ENCODE measurements at places on chromosomes 4 and X. TPM values are rescaled to one million over a fixed set of nuclear protein-coding genes. Genes with fewer than 3 reads are reported as not detected.
A peak's percentile ranks its signal among the peaks of the same experiment; 100 is the strongest.

KLHL4 gene
- total RNA-seq = 1.5 TPM

F9 gene
- total RNA-seq = not detected

OCIAD1 gene
- 173 TPM for total RNA-seq

SLC9A7 gene
- 55.0 TPM for total RNA-seq

SSX4 gene
- total RNA-seq = not detected

NAT8L gene
- 0.05 TPM for total RNA-seq

FOXR2 gene
- not detected for total RNA-seq

GRCh38 chr4:158729716-158730559, 6.7 kb upstream of the PPID start:
- peak; percentile 66 for DNase-seq

- DNase-seq = no peak
Observed at GRCh38 chr4:120304801-120305200, 238.2 kb upstream of the MAD2L1 start.

- no peak for DNase-seq
Observed at GRCh38 chr4:2931512-2932301, 31.5 kb downstream of the NOP14 start.

- DNase-seq = peak; percentile 88
Observed at GRCh38 chrX:37921758-37922157, 74.4 kb upstream of the DYNLT3 start.

DNA sequence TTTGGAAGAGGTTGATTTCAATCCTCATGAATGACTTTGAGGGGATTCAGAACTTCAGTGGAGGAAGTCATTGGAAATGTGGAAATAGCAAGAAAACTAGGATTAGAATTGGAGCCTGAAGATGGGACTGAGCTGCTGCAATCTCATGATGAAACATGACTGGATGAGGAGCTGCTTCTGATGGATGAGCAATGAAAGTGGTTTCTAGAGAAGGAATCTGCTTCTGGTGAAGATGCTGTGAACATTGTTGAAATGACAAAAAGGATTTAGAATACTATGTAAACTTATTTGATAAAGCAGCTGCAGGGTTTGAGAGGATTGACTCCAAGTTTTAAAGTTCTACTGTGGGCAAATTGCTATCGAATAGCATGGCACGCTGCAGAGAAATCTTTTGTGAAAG, 27.1 kb downstream of the EVC start:
- no peak for DNase-seq

DNA sequence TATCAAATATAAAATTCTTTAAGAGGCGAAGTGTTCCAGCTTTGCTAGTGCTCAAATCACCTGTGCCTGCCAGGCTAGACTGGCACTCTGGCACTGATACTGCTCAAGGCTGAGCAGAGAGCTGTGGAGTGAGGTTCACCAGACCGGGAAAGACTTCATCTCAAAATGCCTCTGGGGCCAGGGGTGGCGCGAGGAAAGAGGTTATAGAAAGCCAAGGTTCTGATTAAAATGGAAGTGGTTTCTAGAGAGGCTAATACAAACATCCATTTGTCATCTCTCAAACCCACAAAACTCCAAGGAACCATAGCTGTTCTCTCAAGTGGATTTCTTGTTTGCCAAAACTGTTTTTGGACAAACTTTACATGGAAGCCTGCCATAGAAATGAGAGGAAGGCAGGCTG, 41.5 kb downstream of the F11 start:
- no peak for DNase-seq

DNA sequence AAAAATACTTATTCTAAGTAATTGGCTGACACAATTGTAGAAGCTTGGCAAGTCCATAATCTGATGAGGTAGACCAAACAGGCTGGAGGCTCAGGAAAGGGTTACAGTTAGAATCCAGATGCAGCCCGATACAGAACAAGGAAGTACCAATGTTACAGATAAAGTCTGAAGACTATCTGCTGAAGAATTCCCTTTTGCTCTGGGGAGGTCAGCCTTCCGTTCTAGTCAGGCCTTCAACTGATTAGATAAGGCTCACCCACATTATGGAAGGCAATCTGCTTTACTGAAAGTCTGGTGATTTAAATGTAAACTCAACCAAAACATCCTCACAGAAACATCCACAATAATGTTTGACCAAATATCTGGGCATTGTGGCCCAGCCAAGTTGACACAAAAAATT, 7.4 kb upstream of the DYNLT3 start:
- DNase-seq = no peak

DNA sequence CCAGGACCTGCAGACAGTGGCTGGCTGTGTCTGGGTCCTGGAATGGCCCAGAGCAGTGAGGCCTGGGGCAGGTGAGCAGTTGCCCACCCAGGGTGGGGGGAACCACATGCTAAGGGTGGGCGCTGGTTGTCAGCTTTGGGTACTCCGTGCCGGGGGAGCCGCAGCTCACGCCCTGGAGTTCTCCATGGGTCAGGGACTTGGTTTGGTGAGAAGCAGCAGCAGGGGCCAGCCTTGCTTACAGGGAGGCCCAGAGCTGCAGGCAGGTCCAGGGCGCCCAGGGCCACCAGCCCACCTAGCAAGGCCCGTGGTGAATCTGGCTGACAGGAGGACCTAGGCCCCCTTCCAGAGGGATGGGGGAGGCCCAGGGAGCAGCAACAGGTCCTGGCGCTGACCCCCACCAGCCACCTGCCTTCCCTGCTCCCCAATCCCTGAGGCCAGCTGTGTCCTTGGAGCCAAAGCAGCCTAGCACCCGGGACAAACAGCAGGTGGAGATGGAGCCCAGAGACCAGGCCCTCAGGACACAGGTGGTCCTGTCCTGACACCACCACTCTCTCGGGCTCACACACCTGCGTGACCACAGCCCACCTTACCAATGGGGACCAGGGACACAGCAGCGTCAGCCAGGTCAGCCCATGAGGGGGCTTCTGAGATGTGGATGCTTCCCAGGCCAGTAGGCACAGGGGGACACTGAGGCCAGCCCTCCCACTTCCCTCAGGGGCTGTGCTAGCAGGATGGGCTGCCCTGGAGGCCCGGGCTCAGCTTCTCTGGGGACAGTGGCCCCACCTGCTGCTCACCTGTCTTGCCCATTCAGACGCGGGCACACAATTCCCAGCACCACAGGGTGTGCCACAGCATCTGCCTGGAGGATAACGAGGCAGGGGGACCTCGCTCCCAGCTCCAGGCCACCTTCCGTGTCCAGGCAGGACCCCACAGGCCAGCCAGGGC, 3.5 kb downstream of the MXD4 start:
- DNase-seq = no peak

GRCh38 chr4:32163125-32163524, 1443.0 kb downstream of the PCDH7 start:
- no peak for DNase-seq

DNA sequence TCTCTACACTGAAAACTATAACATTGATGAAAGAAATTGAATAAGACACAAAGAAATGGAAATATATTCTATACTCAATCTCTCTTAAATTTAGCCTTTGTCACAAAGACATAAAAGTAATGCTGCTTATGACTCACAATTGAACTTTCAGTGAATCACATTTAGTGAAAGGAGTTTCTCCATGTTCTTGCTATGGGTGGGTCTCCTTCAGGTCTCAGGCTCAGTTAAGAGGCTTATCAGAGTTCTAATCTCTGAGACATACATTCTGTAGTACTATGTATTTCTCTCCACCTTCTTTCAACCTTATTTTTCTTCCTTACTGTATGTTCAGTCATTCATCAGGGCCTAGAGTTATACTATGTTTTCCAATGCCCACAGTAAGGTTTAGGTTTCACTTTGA, 220.9 kb downstream of the DTHD1 start:
- no peak for DNase-seq

GRCh38 chr4:143355540-143356217, 19.0 kb downstream of the GAB1 start:
- DNase-seq = peak; percentile 21

- peak; percentile 28 for DNase-seq
Observed at GRCh38 chr4:151458148-151458547, 49.2 kb downstream of the FHIP1A start.

DNA sequence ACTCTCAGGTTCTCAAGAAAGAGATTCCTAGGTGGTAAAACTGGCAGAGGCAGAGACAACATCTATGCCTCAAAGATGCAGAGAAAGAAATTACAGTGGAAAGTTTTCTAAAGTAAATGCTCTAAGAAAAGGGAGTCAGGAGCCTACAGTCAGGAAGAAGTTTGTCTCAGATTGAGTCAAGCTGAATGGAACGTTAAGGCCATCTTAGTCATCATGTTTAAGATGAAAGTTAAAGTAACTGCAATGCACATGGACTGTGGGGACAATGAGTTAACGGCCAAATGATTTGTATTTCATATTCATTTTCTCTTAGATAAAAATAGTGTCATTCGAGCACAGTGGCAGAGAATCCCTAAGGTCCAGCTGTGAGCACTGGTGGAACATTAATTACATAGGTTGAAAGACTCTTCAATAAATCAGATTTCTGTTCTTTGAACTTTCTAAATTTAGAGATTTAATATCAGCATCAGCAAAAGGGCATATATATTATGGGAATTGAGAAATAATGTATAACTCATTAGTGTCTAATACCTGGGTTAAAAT, 384.6 kb downstream of the DTHD1 start:
- no peak for DNase-seq

GRCh38 chr4:22237155-22237751, 278.6 kb downstream of the ADGRA3 start:
- peak; percentile 10 for DNase-seq

DNA sequence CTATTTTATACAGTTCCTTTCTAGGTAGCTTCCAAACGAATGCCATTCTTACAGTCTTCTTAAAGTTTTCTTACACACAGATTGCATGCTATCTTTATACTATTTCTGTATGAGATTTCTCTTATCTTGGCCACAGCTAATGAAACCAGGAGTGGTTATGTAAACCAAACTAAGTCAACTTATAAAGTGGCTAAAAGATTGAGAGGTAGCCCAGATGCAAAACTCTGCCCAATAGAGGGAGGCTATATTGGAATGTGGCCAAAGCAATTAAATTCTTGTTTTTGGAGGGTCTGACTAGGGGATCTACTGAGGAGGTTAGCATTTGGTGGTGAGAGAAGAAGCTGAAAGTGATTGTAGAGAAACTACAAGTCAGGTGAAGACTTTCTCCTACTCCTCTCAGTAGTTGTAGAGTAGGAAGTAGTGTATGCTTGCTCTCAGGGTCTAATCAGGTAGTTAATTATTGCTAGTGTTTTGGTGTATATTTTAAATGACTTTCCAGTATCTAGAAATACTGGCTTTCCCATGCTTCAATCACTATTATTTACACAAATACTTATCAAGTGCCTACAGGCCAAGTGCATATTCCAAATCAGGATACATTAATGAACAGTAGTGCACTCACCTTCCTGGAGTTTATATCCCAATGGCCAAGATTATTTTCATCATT, 104.2 kb upstream of the HPGD start:
- no peak for DNase-seq

DNA sequence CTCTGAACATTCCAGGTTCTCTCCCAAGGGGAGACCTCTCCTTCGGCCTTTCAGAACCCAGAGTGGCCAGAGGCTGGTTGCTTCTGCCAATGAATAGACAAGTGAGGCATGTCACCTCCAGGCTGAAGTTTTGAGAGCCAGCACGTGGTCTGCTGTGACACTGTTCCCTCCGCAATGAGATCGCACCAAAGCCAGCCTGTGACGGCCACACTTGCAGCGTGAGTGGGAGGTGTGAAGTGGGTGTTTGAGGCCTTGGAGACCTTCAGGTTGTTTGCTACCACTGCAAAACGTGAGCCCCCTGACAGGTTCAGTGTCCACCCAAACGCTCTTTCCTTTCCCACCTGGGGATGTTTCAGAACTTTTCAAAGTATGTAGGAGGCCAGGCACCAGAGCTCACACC, 81.0 kb downstream of the WFS1 start:
- no peak for DNase-seq

DNA sequence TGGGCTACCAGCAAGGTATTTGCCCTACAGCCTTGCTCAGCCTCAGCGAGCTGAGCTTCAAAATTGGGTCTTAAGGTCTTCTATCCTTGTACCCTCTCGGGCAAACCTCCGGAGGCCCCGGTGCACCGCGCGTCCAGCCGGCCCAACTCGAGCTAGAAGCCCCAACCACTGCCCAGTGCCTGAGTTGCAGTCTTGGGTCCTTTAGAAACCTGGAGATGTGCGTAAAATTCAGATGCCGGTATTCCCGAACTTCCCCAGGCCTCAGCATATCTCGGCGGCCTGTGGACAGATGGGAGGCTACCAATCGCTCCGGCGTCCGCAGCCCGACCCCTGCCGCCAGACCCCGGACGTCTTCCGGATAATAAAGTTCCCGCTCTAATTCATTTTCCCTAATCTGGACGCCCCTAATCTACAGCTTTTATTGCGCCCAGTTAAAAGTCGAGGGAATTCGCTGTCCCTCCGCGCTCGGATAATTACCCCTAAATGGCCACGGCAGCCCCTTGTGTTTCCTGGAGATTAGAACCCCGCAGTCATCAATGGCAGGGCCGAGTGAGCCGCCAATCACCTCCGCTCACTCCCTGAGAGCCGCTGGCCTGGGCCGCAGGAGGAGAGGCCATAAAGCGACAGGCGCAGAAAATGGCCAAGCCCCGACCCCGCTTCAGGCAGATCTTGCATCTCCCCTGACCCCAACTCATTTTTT, 1.5 kb upstream of the MSX1 start:
- no peak for DNase-seq

DNA sequence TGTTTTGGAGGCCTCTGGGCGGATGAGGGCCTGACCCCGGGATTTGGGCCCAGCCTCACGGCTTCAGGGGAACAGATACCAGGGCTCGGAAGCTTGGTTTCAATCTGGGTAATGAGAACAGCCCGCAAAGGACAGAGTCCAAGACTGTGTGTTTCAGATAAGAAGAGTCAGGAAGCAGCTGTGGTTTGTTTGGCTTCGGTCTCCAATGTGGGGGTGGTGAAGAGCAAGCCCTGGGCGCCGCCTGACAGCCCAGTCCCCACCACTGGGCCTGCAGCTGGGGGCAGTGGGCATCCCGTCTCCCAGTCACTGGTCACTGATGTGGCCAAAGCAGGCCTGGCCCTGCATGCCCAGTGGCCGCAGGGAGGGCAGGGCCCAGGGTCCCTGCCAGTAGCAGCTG, 9.1 kb downstream of the WFS1 start:
- no peak for DNase-seq

- no peak for DNase-seq
Observed at GRCh38 chr4:10279261-10279660, 162.7 kb upstream of the WDR1 start.

DNA sequence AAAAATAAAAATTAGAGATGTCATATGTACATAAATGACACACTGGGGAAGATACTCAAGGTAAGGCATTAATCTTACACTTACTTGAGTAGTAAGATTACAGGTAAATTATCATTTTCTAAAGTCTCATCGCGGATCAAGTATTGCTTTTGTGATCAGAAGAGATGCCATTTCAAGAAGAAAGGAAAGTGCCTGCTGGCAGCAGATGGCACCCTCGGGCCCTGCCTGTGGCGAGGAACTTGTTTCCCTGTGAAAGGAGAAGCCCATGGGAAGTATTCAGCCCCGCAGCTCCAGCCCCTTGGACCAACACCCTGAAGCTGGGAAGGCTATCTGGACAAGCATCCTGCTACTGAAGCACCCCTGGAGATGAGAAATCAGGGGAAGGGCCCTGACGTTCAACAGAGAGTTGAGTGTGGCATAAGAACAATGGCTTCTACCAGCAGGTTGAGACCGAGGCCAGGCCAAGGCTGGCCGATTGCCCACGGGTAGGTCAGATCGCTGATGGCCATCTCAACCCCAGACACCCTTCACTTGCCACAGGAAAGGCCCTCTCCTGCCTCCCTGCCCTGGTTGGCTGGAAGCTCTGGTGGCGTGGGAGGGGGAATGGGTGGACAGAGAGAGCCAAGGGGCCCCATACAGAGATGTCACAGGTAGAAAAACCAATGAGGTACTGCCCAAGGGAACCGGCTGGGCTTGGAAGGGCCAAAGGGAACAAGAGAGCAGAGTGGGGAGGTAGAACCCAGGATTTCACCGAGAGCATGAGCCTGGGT, 18.8 kb upstream of the MXD4 start:
- DNase-seq = peak; percentile 34

- peak; percentile 90 for DNase-seq
Observed at GRCh38 chr4:25970691-25971432, 56.8 kb downstream of the SMIM20 start.
